Adrenal gland (tissue), 19 donors: ENCODE measurements at places on chromosomes 2 and 18. TPM values are rescaled to one million over a fixed set of nuclear protein-coding genes. Genes with fewer than 3 reads are reported as not detected.
A peak's percentile ranks its signal among the peaks of the same experiment; 100 is the strongest.

DNA sequence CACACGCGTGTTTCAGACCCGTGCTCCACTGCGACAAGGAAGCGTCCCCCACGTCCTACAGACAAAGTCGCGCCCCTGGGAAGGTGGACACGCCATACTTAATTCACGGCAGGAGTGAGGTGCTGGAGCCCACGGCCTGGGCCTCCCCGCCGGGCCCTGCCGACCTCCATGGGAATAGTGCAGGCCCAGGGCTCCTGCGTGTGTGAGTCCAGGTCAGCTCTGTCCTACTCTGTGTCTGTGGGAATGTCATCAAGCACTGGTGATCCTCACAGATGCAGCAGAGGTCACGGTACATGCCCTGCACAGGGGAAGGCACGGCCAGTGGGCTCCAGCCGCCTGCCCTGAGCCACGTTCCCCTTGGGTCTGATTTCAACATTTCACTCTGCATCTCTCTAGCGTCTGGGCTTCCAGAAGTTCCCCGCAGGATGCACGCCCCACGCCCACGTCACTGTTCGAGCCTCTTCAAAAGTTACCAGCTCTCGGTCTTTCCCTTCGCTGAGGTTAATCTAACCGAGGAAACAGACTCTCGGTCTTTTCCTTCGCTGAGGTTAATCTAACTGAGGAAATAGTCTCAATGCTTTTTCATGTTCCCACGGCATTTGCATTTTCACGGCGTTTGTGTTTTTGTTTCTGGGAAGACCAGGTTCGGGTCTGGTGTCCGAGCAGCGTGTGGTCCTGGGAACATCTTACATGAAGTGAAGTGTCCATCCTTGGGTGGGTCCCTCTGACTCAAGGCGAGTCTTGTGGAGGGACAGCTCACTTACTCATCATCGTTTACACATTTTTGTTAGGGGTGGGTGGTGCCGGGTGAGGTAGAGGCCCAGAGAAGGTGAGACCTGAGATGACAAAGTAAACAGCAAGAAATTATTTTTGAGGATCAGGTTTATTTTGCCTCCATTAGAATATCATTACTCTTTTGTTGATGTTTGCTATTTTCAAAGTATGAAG is 157.3 kb upstream of the ALKAL2 start:
- DNase-seq, result no peak

GRCh38 chr2:202112041-202112440 is 39.0 kb downstream of the KIAA2012 start:
- DNase-seq, result no peak

Gene OTX1
- not detected for total RNA-seq

- DNase-seq, result no peak
Observed at GRCh38 chr18:58196164-58196563, 152.1 kb downstream of the NEDD4L start.

Gene GKN2
- not detected for total RNA-seq

Gene CDH2
- 113 TPM for total RNA-seq

Gene SIGLEC15
- total RNA-seq, result 0.26 TPM

Gene SOX11
- total RNA-seq, result not detected

GRCh38 chr2:237269138-237269875 is 144.7 kb downstream of the COL6A3 start:
- no peak for DNase-seq

DNA sequence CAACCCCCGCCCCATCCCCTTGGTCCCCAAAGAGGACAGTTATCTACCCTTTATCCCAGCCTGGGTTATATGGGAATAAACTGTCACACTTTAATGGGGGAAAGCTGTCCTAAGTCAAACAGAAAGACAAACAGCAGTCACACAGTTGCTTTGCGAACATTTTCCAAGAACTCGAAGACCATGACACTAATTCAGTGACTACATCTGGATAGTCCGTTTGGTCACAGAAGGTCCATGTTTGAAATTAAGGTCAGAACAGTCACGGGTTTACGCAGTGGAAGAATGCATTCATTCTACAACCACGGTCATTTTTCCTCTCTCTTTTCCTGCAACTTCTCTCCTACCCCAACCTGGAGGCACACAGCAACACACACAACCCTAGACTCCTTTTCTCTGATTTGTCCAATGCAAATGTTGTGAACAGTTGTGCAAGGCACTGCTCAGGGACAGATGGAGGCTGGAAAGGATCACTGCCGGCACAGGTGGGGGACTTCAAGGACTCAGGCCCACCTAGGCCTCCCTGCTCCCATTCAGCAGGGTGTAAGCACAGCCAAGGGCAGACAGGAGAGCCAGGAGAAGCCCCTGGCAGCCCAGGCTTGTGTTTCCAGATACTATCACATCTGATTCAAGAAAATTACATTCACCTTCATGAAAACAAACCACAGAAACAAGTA is 39.9 kb downstream of the ZNF516 start:
- DNase-seq, result no peak

DNA sequence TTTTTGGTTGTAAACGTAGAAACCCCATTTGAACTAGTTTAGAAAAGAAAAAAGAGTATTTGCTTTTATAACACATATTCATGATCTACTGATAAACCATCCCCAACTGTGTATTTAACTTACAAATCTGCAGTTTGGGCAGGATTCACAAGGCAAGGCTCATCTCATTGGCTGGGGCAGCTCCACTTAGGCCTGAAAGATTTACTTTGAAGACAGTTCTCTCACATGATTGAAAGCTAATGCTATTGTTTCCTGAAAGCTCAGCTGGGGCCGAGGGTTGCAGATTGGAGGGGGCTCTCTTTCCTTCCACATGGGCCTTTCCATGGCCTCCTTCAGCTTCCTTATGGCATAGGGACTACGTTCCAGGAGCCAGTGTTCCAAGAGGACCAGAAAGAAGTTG is 47.4 kb downstream of the ARHGAP15 start:
- no peak for DNase-seq

GRCh38 chr2:228949831-228950230 is 321.3 kb downstream of the PID1 start:
- DNase-seq, result no peak

GRCh38 chr18:58496231-58496630 is 132.7 kb downstream of the ALPK2 start:
- no peak for DNase-seq

GRCh38 chr2:12718015-12718671 is 1.4 kb downstream of the TRIB2 start:
- DNase-seq, result no peak

DNA sequence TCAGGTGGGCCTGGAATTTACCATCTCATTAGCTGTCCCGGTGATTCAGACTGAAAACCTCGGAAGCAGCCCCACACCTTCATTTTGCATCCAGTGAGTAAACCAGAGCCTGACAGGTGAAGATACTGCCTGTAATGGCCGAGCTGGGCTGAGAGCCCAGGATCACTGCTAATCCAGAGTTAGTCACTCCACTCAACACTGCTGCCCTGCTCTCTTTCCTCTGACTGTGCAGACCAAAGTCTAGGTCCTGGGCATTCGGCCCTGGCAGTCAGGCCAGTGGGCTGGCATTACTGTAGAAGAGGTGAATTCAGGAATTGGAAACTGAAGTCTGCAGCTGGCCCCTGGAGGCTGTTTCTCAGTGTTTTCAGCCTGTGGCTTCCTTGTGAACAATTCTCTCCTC is 44.3 kb downstream of the TMEM17 start:
- DNase-seq, result peak; percentile 56

DNA sequence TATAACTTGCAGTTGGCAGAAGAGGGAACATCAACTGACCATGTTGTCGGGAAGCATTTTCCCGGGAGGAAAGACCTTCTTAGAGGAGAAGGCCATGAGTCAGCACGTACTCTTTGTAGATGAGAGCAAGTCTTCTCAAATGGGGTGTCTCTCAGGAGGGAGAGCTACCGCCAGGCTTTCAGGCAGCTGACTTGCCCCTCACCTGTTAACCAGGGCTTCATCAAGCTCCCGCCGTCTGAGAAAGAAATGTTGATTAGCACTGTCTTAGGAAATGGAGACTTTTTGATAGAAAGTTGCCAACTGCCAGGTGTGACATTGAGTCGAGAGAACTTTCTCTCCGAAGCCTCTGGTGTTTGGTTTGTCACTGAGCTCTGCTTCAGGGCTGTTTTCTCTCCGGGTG is 196.1 kb downstream of the ZNF407 start:
- DNase-seq, result no peak

DNA sequence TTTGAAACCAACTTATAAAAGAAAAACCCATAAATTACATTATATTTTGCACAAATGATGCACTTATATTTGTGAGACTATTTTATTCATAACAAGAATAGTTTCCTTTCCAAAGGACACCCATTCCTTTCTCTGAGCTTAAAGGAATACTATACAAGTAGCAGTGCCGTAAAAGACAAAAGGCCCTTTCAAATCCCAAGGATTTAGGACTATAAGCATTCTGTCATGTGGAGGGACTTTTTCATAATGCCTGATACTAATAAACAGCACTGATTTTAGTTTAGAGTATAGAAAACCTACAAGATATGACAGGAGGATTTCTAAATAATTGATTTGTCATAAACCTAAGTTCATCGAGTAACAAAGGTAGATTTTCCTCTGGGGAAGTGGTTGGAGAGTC is 1134.2 kb upstream of the ZEB2 start:
- DNase-seq, result no peak

- DNase-seq, result no peak
Observed at GRCh38 chr18:6284300-6284699, 130.4 kb downstream of the L3MBTL4 start.

DNA sequence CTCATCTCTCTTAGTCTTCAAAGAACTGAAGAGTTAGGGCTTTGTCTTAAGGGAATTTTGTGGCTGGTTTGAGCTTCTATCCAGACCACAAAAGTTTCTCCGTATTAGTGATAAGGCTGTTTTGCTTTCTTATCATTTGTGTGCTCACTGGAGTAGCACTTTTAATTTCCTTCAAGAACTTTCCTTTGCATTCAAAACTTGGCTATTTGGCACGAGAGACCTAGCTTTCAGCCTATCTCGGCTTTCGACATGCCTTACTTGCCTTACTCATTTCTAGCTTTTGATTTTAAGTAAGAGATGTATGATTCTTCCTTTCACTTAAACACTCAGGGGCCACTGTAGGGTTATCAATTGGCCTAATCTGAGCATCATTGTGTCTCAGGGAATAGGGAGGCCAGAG is 29.9 kb downstream of the HDHD2 start:
- DNase-seq, result no peak

- DNase-seq, result no peak
Observed at GRCh38 chr2:58601017-58601416, 359.9 kb upstream of the FANCL start.

DNA sequence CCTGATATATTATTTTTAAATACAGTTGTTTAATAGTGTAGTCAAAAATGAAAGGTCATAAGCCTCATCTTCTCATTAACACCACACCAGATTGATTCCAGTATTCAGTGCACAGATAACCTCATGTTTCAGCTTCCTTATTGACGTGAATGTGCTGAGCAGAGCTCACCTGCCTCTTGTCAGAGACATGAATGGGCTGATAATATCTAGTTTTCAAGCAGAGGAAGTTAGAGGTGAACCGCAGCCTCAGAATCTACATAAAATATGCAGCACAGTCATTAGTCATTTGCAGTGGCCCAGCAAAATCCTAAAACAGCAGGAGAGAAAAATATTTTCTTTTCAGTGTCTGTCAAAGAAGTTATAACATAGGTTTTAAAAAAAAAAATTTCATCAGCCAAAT is 216.2 kb downstream of the GBX2 start:
- DNase-seq, result no peak

Gene CD207
- total RNA-seq, result not detected

GRCh38 chr2:57681650-57682049 is 365.0 kb upstream of the VRK2 start:
- DNase-seq, result no peak

Gene FRZB
- 0.88 TPM for total RNA-seq

- DNase-seq, result no peak
Observed at GRCh38 chr2:41728788-41729338, 319.0 kb upstream of the PKDCC start.

Gene STEAP3
- total RNA-seq, result 8.1 TPM

DNA sequence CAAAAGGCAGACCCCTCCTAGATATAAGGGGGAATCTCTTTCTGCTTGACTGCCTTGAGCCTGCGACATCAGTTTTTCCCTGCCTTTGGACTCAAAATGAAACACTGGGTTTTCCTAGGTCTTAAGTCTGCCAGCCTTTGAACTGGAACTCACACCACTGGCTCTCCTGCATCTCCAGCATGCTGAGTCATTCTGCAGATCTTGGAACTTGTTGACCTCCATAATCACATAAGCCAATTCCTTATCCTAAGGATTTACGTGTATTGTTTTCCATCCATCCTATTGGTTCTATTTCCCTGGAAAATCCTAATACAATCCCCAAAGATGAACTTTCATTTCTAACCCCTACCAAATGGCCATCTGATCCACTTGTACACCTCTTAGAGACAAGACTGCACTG is 88.0 kb downstream of the AFF3 start:
- no peak for DNase-seq

- DNase-seq, result no peak
Observed at GRCh38 chr18:10928772-10929373, 220.5 kb downstream of the PIEZO2 start.

Gene CXCR4
- total RNA-seq, result 40.8 TPM

DNA sequence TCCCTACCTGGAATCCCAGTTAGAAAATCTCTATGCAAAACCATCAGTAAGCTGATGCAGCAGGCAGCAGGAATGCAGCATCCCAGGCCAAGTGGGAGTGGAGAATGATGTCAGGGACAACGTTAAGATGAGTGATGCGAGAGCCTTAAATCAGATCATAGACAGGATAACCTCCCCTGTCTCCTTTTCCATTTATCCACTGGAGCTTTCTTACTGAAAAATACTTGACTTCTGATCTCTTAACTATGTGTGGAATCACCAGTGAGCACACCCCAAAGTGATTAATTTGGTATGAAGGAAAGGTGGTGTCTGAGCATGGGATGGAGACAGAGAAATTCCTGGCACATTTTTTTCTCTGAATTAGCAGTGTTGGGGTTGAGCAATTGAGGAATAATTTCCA is 98.0 kb downstream of the RND3 start:
- no peak for DNase-seq

GRCh38 chr2:218001629-218002028 is 1.2 kb downstream of the TNS1 start:
- DNase-seq, result no peak

Gene ZNF521
- 270 TPM for total RNA-seq

- DNase-seq, result no peak
Observed at GRCh38 chr2:55550368-55551102, 31.0 kb downstream of the CFAP36 start.

- no peak for DNase-seq
Observed at GRCh38 chr2:128615571-128615970, 296.9 kb upstream of the HS6ST1 start.

DNA sequence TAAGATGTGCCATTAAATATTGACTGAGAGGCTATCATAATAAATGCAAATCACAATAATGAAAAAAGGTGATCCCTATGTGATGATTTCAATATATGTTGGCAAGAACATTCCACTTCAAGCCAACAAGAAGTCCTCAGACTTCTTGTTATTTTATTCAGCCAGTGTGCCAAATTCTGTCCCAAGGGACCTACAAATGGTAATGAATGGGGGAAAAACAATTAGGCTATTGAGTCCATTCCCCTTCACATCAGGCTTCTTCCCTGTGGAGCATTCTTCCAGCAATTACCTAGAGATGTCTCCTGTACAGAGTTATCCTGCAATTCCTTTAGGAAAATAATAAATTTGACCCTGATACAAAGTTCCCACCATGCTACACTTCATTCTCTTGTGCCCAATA is 144.4 kb downstream of the PIEZO2 start:
- DNase-seq, result no peak

Gene BIRC6
- total RNA-seq, result 77.1 TPM

Gene DRC1
- total RNA-seq, result not detected

- DNase-seq, result no peak
Observed at GRCh38 chr2:6442252-6442985, 423.3 kb downstream of the CMPK2 start.

GRCh38 chr18:68426731-68427315 is 288.1 kb downstream of the TMX3 start:
- no peak for DNase-seq
